Stimulated activated CD8-positive, alpha-beta memory T cell treated with anti-CD3 and anti-CD28 coated beads, Interleukin-15, amount 100 ng/mL, for 48 hours (primary cell): ENCODE measurements at places on chromosomes 11 and 22.
A peak's percentile ranks its signal among the peaks of the same experiment; 100 is the strongest.

GRCh38 chr22:50282361-50283155 lies 12.4 kb upstream of the MAPK11 start:
- no peak for DNase-seq

- DNase-seq: no peak
Observed at GRCh38 chr11:36053862-36054261, 110.0 kb downstream of the LDLRAD3 start.

GRCh38 chr22:17349172-17349571 lies 20.1 kb upstream of the CECR2 start:
- DNase-seq: no peak

DNA sequence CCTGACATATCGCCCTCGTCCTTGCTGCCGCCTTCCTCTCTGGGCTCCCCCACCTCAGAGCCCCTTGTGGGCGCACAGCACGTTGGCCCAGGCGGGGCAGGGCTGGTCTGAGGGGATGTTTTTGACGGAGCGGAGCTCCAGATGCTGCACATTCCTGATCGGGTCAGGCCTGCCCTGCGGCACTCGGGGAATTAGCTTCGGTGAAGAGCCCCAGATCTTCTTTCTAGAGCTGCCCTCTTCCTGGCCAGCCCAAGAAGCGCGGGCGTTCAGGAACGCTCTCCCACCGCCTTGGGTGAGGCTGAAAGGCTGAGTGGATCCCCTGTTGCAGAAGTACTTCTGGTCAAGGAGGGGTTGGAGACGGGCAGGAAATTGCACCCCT lies 12.1 kb downstream of the YPEL4 start:
- DNase-seq: no peak

DNA sequence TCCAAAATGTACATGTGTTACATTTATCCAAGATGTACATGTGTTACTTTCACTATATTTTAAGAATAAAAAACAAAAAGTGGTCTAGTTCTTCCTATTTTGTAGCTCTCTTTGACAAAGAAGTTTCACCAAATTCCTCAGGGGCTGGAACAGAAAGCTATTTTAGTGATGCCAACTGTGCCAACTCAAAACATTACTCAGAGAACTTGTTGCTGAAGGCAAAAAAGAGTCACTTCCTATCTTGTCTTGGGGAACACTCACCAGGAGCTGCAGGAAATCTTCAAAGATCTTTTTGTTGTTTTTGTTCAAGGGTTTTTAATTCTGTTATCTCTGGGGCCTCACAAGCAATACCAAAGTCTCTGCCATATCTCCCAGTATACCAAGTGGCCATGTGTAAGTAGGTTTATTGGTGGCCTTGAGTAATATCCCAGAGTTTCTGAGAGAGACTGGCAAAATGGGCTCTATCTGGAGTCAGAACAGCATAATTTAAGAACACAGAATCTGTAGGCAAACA lies 13.6 kb upstream of the EED start:
- DNase-seq: no peak

DNA sequence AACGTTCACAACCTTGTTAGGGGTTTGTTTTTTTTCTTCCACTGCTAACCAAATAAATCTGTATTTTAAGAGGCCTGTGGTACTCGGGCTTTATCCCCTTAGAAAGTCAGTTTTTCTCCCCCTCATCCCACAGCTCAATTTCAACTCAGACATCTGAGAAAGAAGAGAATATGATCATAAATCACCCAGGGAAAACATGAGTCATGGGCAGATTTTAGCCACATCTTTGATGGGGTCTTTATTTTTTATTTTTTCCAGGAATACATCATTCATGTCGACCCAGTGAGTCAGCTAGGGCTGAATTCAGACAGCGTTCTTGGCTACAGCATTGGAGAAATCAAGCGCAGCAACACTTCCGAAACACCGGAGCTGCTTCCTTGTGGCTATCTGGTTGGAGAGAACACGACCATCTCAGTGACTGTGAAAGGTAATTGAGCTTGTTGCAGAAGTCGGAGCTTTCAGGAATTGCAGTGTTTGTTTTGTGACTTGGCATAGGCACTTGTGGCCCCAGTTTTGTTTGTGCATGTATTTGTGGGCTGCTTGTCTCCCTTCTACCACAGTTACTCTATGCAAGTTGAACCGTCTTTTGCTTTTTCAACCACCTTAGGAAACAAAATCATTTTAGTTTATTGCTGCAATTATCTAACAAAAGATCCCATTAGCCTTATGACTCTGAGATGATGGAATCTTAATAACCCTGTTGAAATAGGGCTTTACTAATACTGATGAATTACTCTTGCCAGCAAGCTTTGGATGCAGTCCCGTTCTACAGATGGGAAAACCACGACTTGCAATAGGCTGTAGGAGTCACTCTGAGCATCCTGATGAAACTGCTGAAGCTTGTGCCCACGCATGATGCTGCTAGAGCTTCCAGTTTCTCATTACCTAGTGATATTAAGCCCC lies 62.7 kb downstream of the DBX1 start:
- no peak for DNase-seq

GRCh38 chr22:19492504-19493174 lies 12.9 kb downstream of the CDC45 start:
- no peak for DNase-seq

- DNase-seq: no peak
Observed at GRCh38 chr11:2447253-2447950, 2.6 kb downstream of the KCNQ1 start.

- no peak for DNase-seq
Observed at GRCh38 chr22:46077669-46078099, 72.6 kb upstream of the PPARA start.

- no peak for DNase-seq
Observed at GRCh38 chr11:125263268-125263790, 98.8 kb downstream of the PKNOX2 start.

DNA sequence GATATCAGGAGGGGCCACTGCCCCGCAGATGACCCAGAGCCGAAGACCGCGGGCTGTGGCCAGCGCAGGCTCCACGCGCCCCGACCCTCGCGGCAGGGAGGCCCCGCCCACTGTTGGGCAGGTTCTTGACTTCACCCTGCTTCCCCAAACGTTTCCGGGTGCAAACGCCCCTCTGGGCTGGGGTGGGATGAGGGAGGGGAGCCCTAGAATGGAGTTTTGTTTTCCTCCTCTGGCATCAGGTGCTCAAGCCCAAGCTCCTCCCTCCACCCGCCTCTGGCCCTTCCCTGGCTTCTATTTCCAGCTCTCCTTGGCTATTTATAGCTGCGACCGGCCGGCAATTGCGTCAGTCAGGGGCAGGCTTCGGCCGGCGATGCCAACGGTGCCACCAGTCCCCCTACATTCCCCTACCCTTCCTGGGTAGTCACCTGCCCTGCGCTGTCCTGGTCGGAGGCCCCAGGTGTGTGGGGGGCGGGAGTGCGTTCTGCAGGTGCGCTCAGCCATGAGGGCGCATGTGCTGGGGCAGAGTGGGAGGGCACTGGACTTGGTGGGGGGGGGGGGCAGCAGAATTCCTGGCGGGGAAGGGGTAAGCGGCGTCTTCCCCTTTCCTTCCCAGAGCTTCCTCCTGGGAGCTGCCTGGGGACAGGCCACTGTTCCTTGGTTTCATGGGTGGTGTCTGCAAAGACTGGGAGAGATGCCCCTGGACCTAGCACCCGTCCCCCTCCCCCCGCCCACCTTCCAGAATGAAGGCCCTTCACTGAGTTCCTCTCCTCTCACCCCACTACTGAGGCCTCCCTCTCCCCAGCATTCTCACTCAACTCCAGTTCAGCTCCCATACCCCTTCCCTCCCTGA lies 23.6 kb downstream of the DUSP8 start:
- DNase-seq: no peak

- no peak for DNase-seq
Observed at GRCh38 chr11:90476442-90477007, 253.7 kb upstream of the CHORDC1 start.

- DNase-seq: peak; percentile 14
Observed at GRCh38 chr11:503179-503981, 3.7 kb downstream of the RNH1 start.

GRCh38 chr22:21022507-21022906 lies 7.5 kb downstream of the P2RX6 start:
- no peak for DNase-seq

- no peak for DNase-seq
Observed at GRCh38 chr11:72139500-72139899, 4.0 kb downstream of the FOLR3 start.

DNA sequence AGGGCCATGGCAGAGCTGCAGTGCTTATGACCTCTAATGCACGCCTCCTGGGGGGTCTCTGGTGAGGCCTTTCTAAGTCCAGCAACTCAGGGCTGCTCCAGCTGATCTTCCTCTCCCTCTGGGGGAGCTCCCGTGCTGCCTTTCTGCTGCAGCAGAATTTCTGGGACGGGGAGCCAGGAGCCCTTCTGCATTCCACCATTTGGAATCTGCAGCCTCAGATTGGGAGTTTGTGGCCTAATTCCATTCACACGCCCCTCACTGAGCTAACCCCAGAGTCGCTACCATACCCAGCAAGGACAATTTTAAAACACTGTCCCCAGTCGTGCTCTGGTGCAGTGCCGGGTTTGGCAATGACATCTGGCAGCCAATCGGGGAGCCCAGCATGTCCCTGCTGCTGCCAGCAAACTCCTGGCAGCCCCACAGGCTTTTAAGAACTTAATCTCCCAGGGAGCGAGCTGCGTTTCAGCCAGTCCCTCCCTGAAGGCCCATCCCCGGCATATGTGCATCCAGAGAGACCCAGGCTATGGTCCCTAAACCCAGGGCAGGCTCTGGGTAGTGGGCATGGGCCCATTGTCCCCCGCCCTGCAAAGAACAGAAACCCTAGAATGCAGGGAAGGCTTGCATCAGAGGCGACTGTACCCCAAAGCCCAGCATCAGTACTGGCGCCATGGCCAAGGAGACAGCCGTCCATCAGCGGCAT lies 4.7 kb downstream of the SHANK2 start:
- DNase-seq: no peak
